ENCODE measurements at places on chromosomes 5 and 9.

- DNase-seq: no peak
These were observed 698.8 kb upstream of the C9orf72 start for GRCh38 chr9:28272127-28272526.

DNA sequence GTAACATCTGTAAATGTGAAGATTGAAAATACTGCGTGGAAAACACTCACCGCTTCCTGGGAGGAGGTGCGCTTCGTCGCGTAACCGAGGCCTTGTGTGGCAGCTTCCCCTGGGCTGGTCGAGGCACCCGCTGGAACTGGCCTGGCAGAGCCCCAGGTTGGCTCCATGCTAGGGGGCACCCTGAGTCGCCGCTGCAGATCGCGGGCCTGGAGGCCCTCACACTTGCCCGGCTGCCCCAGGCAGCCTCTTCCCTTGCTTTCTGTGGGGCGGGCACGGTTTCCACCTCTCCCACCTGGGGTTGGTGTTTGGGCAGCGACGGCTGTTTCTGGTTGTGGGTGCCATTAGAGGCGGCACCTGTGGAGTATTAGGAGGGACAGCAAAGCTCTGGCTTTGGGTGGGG lies 852 bp downstream of the ZNF354C start:
- no peak for DNase-seq

GRCh38 chr5:10489810-10490426 lies 48.2 kb downstream of the ROPN1L start:
- no peak for DNase-seq

DNA sequence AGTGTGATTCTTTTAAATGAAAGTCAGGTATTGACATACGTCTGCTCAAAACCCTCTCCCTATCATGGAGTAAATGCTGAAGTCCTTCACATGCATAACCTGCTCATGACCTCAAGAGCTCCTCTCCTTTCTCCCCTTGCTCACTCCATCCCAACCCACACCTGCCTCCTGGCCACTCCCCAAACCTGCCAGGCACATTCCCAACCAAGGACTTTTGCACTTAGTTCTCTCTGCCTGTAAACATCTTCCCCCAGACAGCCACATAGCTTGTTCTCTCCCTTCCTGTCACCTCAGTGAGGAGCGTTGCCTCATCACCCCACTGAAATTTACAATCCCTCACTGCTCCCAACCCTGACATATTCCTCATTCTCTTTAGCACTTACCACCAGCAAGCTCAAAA lies 8.7 kb downstream of the SETD9 start:
- DNase-seq: no peak

- DNase-seq: no peak
These were observed 17.1 kb downstream of the LRRC8A start for GRCh38 chr9:128898845-128899565.
